HS-5 (cell line): ENCODE measurements at places on chromosomes 4 and X.

GRCh38 chrX:100682939-100683338 lies 38.9 kb downstream of the SRPX2 start:
- DNase-seq, result no peak

- DNase-seq, result no peak
These were observed at the start of gene PABPC4L for GRCh38 chr4:134201216-134202161. TSS of gene PABPC4L (minus strand) at chr4:134201789. CDS start at chr4:134201019, 770 bp downstream.

DNA sequence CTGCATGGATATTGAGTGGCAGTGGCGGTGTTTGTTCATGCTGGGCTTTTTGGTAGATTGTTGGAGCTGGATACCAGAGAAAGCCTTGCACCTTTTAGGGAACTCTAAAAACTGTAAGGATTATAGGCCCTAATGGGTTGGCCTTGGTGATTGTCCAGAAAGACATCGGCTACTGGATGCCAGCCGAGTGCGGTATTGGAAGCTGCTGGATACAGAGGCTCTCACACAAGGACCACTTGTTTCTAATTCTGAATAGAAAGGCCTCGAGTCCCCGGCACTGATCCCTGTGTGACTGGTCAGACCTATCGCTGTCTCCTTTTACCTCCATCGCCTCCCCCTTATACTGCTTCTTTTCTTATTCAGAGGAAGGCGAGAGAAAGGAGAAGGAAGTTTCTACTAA lies 27.3 kb upstream of the SCOC start:
- no peak for DNase-seq

- DNase-seq, result no peak
These were observed 4.9 kb upstream of the ZNF81 start for GRCh38 chrX:47831788-47832187.

DNA sequence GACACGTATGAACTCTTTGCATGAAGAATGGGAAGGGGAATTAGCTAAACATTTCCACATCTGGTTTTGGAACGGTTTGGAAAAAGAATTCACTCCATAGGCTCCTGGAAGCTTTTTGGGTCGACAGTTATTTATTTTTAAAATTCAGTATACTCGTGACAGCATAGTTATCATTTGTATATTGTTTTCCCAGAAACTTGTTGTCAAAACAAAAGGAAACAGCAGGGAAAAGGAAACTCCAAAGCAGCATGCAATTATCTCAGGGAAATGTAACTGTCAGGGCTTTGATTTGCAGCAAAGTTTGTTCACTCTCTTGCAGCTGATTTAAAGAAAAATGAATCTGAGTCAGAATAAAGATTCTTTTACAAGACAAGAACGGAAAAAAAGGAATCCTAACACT lies 86.5 kb downstream of the PLAC1 start:
- no peak for DNase-seq

DNA sequence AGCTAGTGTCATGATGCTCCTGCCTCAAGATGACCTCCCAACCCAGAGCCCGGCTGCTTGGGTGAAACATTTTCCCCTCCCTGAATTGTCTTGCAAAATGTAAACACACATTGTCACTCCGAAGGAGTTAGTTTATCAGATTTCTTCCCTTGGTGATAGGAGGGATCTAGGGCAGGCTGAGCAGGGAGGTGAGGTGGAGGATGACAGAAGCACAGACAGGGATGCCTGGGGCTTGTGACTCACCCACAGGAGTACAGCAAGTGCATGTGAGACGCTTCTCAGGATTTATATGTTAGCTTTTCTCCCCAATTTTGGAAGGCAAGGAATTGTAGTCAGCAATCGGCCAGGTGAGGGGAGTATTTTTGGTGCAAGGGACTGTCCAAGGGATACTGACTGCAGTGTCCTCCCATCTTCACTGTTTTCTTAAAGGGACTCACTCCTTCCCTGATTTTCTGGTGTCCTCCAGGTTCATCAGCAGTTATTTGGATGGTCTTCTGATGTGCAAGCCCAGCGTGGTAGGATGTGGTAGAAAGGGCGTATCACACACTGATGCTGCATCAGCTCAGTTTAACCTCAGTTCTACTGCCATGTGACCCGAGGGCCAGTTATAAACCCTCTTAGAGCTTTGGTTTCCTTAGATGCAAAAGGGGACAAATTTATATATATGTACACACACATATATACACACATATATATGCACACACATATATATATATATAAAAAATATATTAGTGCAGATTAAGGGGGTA lies 46.2 kb upstream of the IGFBP7 start:
- DNase-seq, result no peak

- DNase-seq, result no peak
These were observed 90.5 kb downstream of the MAPK10 start for GRCh38 chr4:86269354-86269753.

DNA sequence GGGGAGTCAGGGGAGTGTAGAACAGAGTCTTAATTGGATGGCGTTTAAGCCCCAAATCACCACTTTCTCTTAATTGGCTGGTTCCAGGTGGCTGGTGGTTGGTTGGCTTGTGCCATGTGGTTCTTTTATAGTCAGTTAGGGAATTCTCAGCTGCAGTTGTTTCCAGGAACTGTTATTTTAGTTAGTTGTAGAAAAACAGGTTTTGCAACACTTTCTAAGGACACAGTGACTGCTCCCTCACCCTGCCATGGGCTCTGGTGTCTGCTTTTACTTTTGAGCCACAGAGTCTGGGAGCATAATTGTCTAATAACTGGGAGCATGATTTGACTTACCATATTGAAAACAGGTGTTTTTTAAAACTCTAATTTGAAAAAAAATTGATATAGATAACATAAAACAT lies 75.8 kb upstream of the PCDH18 start:
- DNase-seq, result no peak

GRCh38 chr4:12123707-12124106 lies 695.0 kb upstream of the HS3ST1 start:
- DNase-seq, result no peak

- DNase-seq, result no peak
These were observed 25.2 kb downstream of the RWDD4 start for GRCh38 chr4:183633476-183634400.

DNA sequence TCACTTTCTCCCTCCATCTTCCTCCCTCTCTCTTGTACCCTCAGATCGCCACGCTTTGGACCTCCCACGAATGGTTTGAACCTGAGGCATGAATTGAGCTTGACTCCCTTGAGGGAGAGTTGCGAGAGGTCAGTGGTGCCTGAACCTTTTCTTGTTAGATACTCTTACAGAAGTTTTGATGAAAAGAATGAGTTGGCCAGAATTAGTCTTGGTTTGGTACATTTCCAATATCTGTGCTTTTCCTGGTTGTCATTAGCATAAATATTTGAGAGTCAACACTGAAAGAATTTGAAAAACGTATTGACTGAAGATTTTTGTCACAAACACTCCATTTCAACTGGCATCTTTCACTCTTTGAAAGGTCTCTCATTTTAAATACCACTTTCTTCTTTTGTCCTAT lies 510.6 kb upstream of the DIPK2B start:
- peak; percentile 67 for DNase-seq

- no peak for DNase-seq
These were observed 296.7 kb downstream of the FBXW7 start for GRCh38 chr4:152239216-152239615.

DNA sequence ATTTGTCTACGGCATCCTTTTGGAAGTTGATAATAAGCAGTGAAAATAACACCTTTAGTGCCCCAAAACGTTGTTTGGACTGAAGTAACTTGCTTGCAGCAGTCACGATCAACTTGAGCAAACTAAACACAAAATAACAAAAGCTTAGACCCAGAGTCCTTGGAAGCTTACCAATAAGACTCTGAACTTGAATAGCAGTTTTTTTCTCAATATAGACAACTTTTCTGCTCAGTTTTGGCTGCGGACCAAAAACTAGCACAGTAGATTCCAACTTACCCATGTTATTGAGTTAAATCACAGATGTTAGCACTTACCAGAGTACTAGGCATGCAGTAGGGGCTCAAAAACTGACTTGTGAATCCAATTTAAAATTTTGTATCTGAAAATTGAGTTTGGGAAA lies 746.9 kb downstream of the PCDH19 start:
- DNase-seq, result no peak

- DNase-seq, result no peak
These were observed 61.9 kb upstream of the PAGE4 start for GRCh38 chrX:49767236-49767635.

- DNase-seq, result no peak
These were observed 122.3 kb upstream of the TMEM164 start for GRCh38 chrX:109880629-109881028.

DNA sequence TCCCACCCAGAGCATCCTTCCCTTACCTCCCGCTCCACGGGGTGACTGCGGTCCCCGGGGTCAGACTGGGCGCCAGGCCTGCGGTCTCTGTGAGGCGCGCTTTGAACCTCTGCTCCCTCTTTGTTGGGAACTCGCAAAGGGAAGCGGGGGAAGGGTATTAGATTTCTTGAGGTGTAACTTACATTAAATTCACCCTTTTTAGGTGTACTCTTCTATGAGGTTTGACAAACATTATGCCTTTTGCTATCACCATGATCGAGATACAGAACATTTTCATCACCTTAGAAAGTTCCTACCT lies 569 bp downstream of the DCK start:
- no peak for DNase-seq

- no peak for DNase-seq
These were observed 448.5 kb downstream of the TRAM1L1 start for GRCh38 chr4:116636917-116637316.

DNA sequence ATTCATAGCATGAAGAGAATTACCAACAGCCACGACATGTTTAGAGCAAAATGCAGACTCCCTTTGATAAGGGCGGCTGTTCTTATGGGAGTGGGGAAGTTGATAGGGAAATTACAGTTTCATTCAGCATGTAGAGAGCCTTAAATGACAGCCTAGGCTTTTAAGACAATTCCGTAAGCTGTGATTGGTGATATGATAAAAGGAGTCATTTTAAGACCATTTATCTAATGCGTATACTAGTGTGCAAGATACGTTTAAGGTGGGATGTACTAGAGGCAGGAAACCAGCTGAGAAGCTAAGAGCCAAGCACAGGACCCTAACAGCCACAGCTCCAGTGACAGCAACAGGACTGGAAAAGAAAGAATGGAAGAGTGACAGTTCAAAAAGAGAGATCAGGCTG lies 102.2 kb upstream of the ZFP42 start:
- no peak for DNase-seq

DNA sequence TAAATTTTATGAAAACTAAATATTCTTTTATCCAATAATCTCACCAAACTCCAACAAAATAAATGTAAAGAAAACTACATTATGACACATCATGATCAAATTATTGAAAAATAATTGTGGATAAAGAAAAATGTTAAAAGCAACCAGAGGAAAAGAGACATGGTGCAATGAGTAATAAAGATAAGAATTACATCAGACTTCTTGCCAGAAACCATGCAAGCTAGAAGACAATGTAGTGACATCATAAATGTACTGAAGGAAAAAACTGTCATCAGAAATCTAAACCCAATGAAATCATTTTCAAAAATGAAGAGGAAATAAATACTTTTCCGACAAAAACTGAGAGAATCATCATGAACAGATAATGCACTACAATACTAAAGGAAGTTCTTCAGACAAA lies 135.9 kb upstream of the EOLA2 start:
- no peak for DNase-seq

- DNase-seq, result peak; percentile 0
These were observed 48.5 kb upstream of the CYSLTR1 start for GRCh38 chrX:78375894-78376293.

- DNase-seq, result no peak
These were observed 10.3 kb downstream of the CYP4V2 start for GRCh38 chr4:186201535-186202230.

DNA sequence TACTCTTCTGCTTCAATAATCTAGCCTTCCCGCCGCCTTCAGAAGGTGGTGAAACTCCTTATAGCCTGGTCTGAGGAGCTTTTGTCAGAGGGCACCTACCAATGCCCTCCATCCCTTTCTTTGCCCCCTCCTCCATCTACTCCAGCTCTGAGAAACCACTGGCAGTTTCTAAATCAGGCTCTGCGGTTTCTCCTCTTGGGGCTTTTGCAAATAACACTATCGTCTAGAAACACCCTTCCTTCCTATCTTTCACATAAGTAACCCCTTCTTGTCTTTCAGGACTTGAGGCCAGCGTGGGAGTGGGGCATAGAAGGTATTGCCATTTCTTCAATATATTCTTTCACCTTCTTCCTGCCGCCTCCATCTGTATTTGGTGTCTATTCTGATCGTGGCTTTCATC lies 1.2 kb upstream of the EFHC2 start:
- no peak for DNase-seq

DNA sequence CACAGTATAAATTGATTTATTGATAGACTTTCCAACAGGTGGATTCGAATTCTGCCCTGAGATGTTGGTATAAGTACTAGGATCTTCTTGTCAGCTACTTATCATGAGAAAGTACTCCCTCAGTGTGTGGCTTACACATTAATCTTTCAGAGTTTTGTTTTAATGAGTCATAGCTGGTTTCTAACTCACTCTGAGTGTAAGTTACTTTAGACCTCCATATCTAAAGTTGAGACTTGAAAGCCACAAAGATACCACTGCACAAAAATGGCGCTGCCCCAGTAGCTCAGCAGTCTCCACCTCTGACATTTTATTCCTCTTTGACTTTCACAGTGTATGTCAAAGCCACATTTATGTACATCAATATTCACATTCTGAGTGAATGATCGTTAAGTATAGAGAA lies 318.5 kb downstream of the ARAP2 start:
- DNase-seq, result no peak

DNA sequence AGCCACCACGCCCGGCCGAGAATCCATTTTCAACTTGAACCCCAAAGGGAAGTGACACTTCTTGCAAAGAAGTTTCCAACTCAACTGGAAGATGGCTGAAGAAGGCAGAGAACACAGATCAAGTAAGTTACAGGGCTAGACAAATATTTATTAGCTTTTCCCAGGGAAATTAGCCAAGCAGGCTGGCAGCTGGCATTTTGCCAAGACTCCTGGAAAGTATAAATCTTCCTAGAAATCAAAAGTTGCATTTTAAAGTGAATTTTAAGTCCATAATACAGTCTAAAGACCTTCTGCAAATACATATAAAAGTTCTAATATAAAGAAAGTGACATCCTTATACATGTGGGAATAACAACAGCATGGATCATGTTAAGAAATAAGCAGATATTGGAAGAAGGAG lies 3.4 kb upstream of the MRPL1 start:
- no peak for DNase-seq

DNA sequence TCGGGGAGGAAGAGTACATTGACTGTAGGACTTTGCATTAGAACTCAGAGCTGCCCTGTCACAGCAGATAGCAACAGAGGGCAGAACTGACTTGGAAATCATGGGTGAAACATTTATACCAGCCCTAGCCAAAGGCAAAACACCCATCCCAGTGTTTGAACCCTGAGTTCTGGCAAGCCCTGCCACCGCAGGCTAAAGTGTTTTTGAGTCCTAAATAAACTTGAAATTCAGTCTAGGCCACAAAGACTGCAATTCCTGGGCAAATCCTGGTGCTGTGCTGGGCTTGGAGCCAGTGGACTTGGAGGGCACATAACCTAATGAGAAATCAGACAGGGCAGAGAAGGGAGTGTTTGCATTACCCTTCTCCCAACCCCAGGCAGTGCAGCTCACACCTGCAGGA lies 1015.7 kb downstream of the FSTL5 start:
- DNase-seq, result no peak

DNA sequence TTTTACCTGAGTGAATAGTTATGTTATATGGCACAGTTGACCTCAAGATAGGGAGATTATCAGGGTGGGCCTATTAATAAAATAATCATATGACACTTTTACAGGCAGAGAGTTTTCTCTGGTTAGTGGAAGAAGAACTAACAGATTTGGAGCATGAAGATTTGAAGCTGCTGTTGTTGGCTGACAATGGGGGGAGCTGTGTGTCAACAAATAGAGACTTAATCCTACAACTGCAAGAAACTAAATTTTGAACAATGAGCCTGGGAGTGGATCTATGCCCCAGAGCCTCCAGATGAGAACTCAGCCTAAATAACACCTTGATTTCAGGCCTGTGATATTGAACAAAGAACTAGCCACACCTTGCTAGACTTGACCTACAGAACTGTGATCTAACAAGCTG lies 7.2 kb upstream of the CCSER1 start:
- no peak for DNase-seq
